ENCODE measurements at places on chromosomes 1 and 21.

DNA sequence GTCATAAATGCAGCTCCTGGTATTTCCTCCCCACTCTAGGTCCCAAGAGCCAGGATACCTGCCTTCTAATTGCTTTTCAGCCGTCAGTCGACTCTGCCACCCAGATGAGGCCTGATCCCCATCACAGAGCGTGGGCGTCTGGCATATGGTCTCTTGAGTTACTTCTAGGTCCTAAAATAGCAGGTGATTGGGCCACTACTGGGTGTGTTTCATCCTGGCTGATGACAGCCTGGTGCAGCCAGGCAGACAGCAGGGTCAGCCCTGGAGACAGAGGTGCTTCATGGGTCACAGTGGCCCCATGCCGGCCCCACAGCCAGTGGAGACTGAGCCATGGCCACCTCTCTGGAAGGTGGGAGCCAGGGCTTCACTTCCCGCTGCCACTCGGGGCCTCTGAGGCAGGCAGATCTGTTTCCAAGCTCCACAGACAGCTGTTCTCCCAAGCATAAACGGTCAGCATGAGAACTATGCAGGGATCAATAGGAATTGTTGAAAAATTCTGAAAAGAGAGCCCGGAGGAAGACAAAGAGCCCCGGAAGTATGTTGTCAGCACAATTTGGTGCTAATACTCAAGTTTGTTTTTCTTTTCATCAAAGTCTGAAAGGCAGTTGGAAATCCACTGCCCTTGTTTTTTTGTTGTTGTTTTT, 83.0 kb downstream of the MAN1C1 start:
- no peak for DNase-seq

DNA sequence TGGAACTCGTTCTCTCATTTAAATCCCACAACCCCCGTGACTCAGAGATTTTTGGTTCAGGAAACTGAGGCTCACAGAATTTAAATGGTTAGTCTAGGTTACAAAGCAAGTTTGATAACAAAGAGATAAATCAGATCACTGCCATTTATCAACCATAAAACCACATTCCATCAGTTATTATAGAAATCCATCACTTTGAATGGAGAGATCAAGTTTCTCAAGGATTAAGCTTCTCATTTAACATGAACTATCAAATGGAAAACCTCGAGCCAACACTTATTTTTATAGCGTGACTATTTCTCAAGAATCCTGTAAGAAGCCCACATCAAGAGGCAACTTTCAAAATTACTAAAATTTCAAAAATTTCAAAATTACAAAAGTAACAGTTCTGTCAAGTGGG, 11.9 kb downstream of the WLS start:
- DNase-seq, result no peak

DNA sequence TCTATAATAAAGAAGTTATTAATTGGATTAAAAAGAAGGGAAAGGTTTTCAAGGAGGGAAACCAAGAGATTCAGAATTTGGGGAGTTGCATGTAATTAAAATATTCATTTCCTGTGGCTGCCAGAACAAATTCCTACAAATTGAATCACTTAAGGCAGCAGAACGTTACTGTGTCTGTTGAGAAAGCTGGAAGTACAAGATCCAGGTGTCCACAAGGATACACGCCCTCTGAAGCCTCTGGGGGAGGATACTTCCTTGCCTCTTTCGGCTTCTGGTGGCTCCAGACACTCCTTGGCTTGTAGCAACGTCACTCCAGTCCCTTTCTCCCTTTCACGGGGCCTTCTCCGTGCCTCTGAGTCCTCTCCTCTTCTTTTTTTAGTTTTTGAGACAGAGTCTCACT, 67.9 kb downstream of the KAZN start:
- no peak for DNase-seq

DNA sequence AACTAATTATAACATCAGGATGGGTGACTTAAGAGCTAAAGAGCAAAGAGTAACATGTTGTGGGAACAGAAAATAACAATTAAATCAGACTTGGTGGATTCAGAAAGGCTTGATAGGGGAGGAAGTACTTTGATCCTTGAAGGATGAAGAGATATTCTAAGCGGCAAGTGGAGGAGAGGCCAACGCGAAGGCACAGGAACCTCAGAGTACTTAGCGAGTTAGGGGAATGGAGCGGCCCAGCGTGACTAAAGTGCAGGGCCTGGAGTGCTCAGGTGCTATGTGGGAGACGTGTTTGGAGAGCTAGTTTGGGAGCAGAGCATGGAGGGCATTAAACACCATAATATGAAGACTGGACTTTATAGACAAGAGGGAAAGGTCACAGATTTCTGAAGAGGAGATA, 64.3 kb downstream of the ADCY10 start:
- no peak for DNase-seq

DNA sequence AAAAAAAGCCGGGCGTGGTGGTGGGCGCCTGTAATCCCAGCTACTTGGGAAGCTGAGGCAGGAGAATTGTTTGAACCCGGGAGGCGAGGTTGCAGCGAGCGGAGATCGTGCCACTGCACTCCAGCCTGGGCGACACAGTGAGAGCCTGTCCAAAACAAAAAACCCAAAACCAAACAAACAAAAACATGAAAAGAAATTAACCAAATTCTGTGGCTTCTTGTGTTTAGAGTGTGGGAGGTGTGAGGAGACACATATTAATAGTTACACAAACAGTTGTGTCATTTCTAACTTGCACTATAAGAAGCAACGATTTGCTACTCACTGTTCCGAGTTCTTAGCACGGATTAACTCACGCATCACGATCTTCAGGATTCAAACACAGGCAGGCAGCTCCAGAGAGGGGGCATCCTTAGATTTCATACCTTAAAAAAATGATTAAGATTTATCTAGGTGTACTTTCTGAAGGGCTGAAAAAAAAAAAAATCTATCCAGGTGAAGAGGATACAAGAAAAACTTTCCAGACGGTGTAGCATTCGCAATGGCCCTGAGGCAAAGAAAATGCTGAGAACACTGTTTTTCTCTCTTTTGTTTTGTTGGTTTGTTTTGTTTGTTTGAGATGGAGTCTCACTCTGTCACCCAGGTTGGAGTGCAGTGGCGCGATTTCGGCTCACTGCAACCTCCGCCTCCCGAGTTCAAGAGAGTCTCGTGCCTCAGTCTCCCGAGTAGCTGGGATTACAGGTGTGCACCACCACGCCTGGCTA, 713 bp upstream of the HMGCL start:
- DNase-seq, result no peak

DNA sequence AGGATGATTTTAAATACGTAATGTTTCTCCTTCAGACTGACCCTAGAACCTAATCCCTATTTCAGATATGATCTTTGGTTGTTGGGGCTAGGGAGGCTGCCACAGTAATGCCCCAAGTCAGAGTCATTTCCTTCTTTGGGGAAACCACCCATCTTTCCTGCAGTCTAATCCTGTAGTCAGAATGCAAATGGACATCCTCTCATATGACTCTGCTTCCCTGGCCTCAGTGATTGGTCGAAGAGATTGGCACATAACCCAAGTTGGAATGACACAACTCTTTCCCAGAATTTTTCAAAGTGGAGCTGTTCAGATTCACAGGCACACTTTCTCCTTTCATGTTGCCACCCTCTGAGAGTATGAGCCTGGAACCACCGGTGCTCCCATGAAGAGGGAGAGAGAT, 58.8 kb upstream of the ZNF644 start:
- peak; percentile 7 for DNase-seq

DNA sequence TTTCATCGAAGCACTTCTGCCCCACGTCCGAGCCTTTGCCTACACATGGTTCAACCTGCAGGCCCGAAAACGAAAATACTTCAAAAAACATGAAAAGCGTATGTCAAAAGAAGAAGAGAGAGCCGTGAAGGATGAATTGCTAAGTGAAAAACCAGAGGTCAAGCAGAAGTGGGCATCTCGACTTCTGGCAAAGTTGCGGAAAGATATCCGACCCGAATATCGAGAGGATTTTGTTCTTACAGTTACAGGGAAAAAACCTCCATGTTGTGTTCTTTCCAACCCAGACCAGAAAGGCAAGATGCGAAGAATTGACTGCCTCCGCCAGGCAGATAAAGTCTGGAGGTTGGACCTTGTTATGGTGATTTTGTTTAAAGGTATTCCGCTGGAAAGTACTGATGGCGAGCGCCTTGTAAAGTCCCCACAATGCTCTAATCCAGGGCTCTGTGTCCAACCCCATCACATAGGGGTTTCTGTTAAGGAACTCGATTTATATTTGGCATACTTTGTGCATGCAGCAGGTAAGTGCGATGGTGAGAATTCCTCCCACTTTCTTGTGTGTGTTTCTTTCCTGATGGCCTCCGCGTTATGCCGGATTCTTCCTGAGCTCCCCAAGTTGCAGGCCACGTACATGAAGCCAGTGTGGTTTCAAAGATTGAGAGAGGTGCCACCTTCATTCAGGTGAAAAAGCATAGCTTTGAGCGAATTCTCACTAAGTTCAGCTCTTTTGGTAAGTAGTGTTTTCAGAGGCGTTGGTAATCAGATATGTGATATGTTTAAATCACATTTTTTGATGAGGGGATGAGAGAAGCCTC, 6.0 kb downstream of the NFIA start:
- no peak for DNase-seq

DNA sequence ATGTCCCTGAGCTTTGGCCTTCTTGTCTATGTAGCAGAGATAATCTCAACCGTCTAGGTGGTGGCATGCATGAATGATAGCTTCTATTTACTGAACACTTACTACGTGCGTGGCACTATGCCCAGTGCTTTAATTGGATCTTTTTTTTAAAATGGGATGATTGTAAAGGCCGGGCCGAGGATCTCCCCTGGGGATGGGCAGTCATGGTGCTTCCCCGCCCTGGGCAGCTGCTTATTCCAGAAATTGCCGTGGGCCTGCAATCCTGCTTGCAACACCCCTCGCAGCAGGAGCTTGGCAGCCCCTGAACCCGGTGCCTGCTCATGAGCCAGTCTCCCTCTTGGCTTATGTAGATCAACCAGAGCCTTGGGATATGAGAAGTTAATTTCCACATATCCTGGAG, 360.7 kb downstream of the CAMTA1 start:
- DNase-seq, result no peak

DNA sequence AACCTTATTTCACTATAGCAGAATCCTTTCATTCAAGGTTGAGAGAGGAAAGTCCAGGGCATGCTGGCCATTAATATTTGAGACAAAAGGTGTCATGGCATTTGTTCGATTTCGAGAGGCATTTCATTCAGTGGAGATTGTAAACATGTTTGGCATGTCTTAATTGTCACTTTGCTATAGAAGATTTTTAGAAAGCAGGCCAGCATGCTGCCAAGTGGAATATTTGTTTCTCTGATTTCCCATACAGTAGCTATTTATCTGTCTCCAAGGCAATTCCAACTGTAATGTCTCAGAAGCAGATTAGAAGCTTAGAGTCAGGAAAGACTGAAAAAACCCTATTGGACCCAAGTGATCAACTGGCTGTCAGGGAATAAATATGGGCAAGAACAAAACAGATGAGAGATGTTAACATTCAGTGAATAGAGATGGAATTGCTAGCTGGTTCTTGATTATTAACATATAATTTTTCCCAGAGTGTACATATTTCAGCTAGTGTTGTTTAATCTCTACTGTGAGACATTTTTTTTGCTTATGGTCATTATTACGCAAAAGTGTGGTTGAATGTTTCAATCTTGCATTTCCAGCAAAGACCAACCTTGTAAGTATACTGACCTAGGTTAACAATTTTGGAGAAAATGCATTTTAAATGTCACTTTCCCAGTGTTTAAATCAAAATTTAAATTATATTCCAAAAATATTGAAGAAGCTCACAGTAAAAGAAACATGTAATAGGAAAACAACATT, 174.6 kb downstream of the KCNK2 start:
- DNase-seq, result no peak

DNA sequence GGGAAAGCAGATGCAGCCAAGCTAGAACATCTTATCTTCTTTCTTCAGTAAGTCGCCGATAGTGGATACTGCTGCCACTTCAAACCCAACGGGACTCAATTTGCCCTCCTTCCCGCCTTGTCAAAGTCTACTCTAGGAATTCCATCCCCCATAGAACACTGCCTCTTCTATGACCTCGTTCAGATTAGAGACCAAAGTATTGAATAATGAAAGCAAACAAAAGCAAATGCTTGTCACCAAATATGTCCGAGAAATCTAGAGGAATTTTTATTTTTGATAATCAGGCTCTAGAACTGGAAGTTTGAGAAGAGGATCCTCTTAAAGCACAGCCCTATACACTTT, 853 bp upstream of the RRAGC start:
- peak; percentile 2 for DNase-seq

DNA sequence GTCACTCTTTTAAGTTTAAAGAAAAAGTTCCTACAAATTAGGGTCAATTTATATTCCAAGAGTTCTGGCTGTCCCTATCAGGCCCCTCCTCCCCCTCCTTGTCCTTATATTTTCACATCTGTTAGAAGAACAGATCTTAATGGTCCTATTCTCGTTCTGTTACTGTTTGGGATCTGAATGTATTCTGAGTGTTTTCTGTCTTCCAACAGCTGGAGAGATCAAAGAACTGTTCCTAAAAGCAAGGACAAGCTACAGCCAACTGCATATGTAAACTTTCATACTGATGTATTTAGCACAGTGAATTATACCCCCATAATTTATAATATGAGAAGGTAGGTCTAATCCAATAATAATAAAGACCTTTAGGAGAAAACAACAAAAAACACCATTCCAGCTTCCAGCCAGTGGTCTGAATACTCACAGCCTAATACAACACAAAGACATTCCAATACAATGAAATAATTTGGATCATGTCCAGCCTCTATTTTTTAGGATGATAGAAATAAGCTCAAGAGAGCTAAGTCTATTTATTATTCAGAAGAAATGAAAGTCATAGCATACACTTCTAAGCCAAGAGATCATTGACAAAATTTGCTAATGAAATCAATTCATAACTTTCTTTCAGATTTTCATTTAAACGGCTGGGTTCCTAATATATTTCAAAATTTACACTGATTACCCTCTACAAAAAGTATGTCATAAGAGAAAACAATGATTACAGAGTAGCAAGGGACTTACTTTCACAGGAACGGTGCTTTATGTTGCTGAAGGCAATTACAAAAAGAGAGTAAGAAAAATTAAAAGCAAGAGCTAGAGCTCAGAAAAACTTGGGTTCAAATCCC, 25.3 kb downstream of the WLS start:
- peak; percentile 78 for DNase-seq

GRCh38 chr1:58997637-58998036, 213.8 kb upstream of the JUN start:
- no peak for DNase-seq

- no peak for DNase-seq
These were observed 4.9 kb upstream of the ATP2B4 start for GRCh38 chr1:203621559-203622262.

- peak; percentile 12 for DNase-seq
These were observed 29.5 kb upstream of the JUN start for GRCh38 chr1:58813361-58813760.

DNA sequence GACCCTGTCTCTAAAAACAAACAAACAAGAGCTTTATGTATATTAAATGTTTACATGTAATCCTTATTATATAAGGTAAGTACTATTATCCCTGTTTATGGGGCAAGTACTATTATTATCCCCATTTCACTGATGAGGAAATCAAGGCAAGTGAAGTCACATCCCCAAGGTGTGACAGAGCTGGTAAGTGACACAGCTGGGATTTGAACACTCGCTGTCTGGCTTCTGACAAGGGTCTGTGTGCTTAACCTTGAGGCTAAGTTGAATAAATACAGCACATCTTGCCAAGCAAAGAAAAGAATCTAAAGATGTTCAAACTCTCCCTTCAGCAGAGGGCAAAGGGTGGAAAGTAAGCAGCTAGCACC, 167.9 kb upstream of the IRF2BP2 start:
- no peak for DNase-seq

- no peak for DNase-seq
These were observed 25.2 kb upstream of the VTCN1 start for GRCh38 chr1:117235863-117236465.

- DNase-seq, result no peak
These were observed 43.8 kb downstream of the RUNX3 start for GRCh38 chr1:24886241-24886640.

Measured in fibroblast of skin of back (primary cell).